ENCODE measurements at places on chromosomes 5 and 9. TPM values are rescaled to one million over a fixed set of nuclear protein-coding genes. Genes with fewer than 3 reads are reported as not detected.

The AGXT2 gene
- total RNA-seq, result not detected

The PPP1R26 gene
- total RNA-seq, result 19.5 TPM

The CA9 gene
- 3.6 TPM for total RNA-seq

The RELL2 gene
- 5.2 TPM for total RNA-seq

The NSA2 gene
- total RNA-seq, result 37.8 TPM

The PCDHB16 gene
- total RNA-seq, result 5.9 TPM

The EQTN gene
- not detected for total RNA-seq

The ENC1 gene
- total RNA-seq, result 53.6 TPM

The HAPLN1 gene
- 248 TPM for total RNA-seq

The STPG3 gene
- total RNA-seq, result not detected

The TEX48 gene
- total RNA-seq, result not detected

The TMEM161B gene
- 9.6 TPM for total RNA-seq
